ENCODE measurements at places on chromosomes 5 and 9. TPM values are rescaled to one million over a fixed set of nuclear protein-coding genes. Genes with fewer than 3 reads are reported as not detected.

DNA sequence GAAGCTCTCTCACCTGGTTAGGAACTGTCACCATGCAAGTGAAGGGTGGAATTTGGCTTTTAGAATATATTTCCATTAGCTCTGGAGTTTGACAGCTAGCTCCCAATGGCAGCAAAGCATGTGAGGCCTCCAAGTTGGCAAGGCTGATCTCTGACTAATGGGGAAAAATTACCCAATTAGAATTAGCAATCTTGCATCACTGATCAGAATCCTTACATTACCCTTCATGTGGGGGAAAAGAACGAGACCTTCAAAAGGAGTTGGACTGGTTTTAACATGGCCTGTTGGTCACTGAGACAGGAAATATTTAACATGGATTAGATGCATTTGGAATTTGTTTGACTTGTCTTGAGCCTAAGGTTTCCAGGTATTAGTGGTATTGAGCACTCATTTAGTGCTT, 192.3 kb upstream of the GDNF start:
- H3K27ac ChIP-seq = no peak overlapping the region
- DNase-seq = no peak
- H3K4me1 ChIP-seq = no peaks in the 10 kb centered on the region
- H3K4me3 ChIP-seq = no peak overlapping the region
- H3K27me3 ChIP-seq = no peaks in the 10 kb centered on the region
- no peaks in the 10 kb centered on the region for H3K36me3 ChIP-seq

- H3K4me1 ChIP-seq = peaks cover 55% of the 10 kb centered on the region
- H3K4me3 ChIP-seq = no peak overlapping the region
- H3K27ac ChIP-seq = no peak overlapping the region
- DNase-seq = no peak
- H3K27me3 ChIP-seq = no peaks in the 10 kb centered on the region
These were observed 2.4 kb upstream of the RNF145 start for GRCh38 chr5:159211729-159212174.

GRCh38 chr5:14326035-14326903, 183.1 kb downstream of the TRIO start:
- DNase-seq = no peak
- H3K36me3 ChIP-seq = peaks cover 43% of the 10 kb centered on the region
- no peak overlapping the region for H3K27ac ChIP-seq
- H3K4me1 ChIP-seq = peaks cover 19% of the 10 kb centered on the region

- no peak overlapping the region for H3K4me3 ChIP-seq
- no peak overlapping the region for H3K27ac ChIP-seq
- DNase-seq = no peak
- H3K4me1 ChIP-seq = no peaks in the 10 kb centered on the region
- no peaks in the 10 kb centered on the region for H3K27me3 ChIP-seq
These were observed 67.2 kb downstream of the TSSK1B start for GRCh38 chr5:113367586-113367985.

The EMB gene
- 92.1 TPM for total RNA-seq

GRCh38 chr5:17182494-17182893, 34.9 kb upstream of the BASP1 start:
- no peak for DNase-seq
- H3K27me3 ChIP-seq = no peaks in the 10 kb centered on the region
- H3K27ac ChIP-seq = no peak overlapping the region

DNA sequence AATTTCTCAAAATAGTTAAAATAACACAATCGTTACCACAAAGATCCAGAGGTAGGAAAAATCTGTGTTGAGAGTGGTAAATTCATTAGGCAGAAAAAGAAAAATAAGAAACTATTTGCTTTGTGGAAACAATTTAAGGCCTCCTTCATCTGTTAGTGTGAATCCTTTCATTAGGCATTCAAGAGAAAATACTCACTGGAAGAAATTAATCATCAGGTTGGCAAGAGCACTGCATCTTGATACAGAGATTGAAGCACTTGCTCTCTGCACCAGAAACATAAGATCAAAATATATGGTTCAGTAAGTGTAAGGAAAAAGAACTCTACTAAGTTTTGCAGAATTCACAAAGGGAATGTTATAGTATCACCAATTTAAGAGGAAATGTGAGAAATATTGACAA, 44.4 kb downstream of the TTC39B start:
- H3K27ac ChIP-seq = no peak overlapping the region
- no peaks in the 10 kb centered on the region for H3K36me3 ChIP-seq
- peaks cover 3% of the 10 kb centered on the region for H3K4me1 ChIP-seq
- DNase-seq = no peak
- H3K4me3 ChIP-seq = no peak overlapping the region

GRCh38 chr9:16221822-16222547, 648.5 kb downstream of the BNC2 start:
- no peak overlapping the region for H3K27ac ChIP-seq
- no peaks in the 10 kb centered on the region for H3K4me1 ChIP-seq
- no peak overlapping the region for H3K4me3 ChIP-seq
- H3K27me3 ChIP-seq = no peaks in the 10 kb centered on the region

DNA sequence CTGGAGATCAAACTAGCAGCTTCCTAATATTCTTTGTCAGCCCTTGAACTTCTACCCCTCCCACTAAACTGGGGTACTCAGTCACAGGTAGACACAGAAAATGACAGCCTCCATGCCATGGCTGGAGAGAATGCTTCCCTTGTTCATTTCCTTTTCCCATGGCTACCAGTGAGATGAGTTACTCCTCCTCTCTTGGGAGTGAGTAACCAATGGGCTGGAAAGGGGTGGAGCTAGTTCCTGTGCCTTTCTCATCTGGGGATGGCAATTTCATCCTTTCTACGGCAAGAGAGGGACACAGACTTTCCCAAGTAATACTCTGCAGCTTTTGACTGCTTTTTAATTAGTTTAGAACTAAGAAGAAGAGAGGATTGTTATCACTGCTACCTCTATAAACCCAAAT, 1045.6 kb upstream of the WWC1 start:
- no peak overlapping the region for H3K27ac ChIP-seq
- no peak overlapping the region for H3K4me3 ChIP-seq
- DNase-seq = no peak

GRCh38 chr5:135694012-135694411, 115.2 kb upstream of the CXCL14 start:
- no peaks in the 10 kb centered on the region for H3K27me3 ChIP-seq
- H3K4me1 ChIP-seq = peaks cover 6% of the 10 kb centered on the region
- no peak overlapping the region for H3K4me3 ChIP-seq
- no peak overlapping the region for H3K27ac ChIP-seq
- H3K36me3 ChIP-seq = no peaks in the 10 kb centered on the region

DNA sequence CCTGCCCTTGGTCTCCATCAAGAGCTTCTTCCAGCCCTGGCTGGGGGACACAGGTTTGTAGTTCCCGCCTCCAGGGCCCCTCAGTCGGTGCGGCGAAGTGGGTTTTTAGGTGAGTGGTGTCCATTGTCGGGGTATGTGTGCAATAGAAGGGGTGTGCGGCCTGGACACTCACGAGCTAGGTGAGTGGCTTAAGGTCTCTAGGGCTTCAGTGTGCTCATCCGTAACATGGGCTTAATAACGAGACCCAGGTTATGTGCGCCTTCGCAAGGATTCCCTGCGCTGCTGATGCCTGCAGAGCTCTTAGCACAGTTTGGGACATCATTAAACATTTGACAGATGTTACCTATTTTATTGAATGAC, 656 bp downstream of the CEP78 start:
- H3K27ac ChIP-seq = peak overlapping the region; percentile 86
- H3K27me3 ChIP-seq = no peaks in the 10 kb centered on the region
- peak overlapping the region; percentile 91 for H3K4me3 ChIP-seq
- H3K36me3 ChIP-seq = no peaks in the 10 kb centered on the region
- no peak for DNase-seq
- H3K4me1 ChIP-seq = peaks cover 6% of the 10 kb centered on the region

DNA sequence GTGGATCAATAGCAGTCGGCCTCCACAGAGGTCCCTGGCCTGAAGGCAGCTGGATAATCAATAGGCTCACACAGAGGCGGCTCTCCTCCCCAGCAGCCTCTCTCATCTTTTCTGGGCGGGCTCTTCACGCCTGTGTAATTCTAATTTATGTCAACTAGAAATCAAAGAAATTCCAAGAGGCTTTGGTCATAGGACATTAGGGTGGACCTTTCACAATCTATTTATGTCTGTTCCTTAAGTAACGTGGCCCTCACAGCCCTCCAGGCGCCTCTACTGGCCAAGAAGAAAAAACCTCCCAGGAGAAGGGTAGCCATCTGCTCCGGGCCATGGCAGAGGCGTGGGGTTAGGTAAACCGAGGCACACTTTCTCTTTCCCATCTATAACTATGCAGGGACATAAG, 205.1 kb upstream of the EFNA5 start:
- no peaks in the 10 kb centered on the region for H3K27me3 ChIP-seq
- DNase-seq = no peak
- H3K36me3 ChIP-seq = peaks cover 22% of the 10 kb centered on the region
- no peak overlapping the region for H3K4me3 ChIP-seq
- no peak overlapping the region for H3K27ac ChIP-seq
- no peaks in the 10 kb centered on the region for H3K4me1 ChIP-seq

- DNase-seq = peak; percentile 79
- no peak within 1 kb of the TSS for H3K27ac ChIP-seq
- H3K36me3 ChIP-seq = no peaks in the 10 kb centered on the region
- H3K27me3 ChIP-seq = peaks cover 40% of the 10 kb centered on the region
- peaks cover 24% of the 10 kb centered on the region for H3K4me1 ChIP-seq
These were observed at the start of gene CFAP90 for GRCh38 chr5:7850395-7851239. CFAP90 (minus strand) TSS chr5:7851133; CDS start chr5:7851021, 112 bp downstream.

The ZER1 gene
- total RNA-seq = 32.2 TPM

- no peak for DNase-seq
- no peak overlapping the region for H3K27ac ChIP-seq
- H3K36me3 ChIP-seq = no peaks in the 10 kb centered on the region
- H3K4me3 ChIP-seq = no peak overlapping the region
- H3K4me1 ChIP-seq = no peaks in the 10 kb centered on the region
These were observed 150.1 kb downstream of the RNF180 start for GRCh38 chr5:64315778-64316177.

- DNase-seq = no peak
- no peaks in the 10 kb centered on the region for H3K36me3 ChIP-seq
- no peaks in the 10 kb centered on the region for H3K27me3 ChIP-seq
These were observed 64.0 kb upstream of the FYB1 start for GRCh38 chr5:39283231-39283818.

- no peak for DNase-seq
- no peaks in the 10 kb centered on the region for H3K4me1 ChIP-seq
- no peaks in the 10 kb centered on the region for H3K27me3 ChIP-seq
- no peaks in the 10 kb centered on the region for H3K36me3 ChIP-seq
- no peak overlapping the region for H3K27ac ChIP-seq
- no peak overlapping the region for H3K4me3 ChIP-seq
These were observed 72.0 kb upstream of the IL12B start for GRCh38 chr5:159402311-159402710.

- H3K4me1 ChIP-seq = no peaks in the 10 kb centered on the region
- DNase-seq = no peak
- no peak overlapping the region for H3K4me3 ChIP-seq
- no peak overlapping the region for H3K27ac ChIP-seq
- H3K27me3 ChIP-seq = no peaks in the 10 kb centered on the region
These were observed 68.3 kb downstream of the HMGCR start for GRCh38 chr5:75405296-75405695.
